ENCODE measurements at places on chromosomes 13 and 19.

GRCh38 chr13:51804295-51805172, 571 bp upstream of the DHRS12 start:
- DNase-seq = no peak

GRCh38 chr19:19539698-19540063, 1.6 kb downstream of the CILP2 start:
- no peak for DNase-seq

DNA sequence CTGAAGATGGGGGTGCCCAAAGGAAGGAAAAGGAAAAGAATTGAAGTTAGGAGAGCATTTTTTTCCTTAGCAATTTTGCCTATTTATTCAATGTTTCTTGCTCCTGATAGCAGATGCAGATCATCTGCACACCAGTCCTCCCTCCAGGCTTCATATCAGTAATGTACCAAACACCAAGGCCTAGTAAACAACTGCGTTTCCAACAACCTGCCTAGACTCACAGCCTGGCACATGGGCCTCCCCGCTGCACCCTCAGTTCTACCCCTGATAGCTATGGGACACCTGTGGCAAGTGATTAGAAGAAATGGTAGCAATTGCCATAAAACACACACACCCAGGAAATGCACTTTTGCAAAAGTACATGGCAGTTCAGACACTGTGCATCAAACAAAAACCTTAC, 30.4 kb upstream of the HMGB1 start:
- no peak for DNase-seq

GRCh38 chr13:78659732-78660494, 958 bp upstream of the OBI1 start:
- no peak for DNase-seq

DNA sequence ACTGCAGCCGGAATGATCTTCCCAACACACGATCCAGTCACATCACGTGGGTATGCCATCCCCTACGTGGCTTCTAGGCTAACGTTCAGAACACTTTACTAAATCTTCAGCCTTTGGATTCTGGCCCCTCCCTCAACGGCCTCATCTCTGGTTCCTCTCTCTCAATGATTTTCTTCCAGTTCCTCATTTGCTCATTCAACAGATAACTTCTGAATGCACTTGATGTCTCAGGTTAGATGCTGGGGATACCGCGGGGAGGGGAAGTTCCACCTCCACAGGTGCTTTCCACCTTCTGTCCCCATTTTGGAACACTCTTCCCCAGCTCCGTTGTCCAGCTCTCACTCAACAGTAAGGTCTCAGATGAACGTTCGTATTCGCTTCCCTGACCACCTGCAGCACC, 66.1 kb downstream of the ATP7B start:
- no peak for DNase-seq

GRCh38 chr19:19745496-19746285, 12.8 kb upstream of the ZNF14 start:
- no peak for DNase-seq

DNA sequence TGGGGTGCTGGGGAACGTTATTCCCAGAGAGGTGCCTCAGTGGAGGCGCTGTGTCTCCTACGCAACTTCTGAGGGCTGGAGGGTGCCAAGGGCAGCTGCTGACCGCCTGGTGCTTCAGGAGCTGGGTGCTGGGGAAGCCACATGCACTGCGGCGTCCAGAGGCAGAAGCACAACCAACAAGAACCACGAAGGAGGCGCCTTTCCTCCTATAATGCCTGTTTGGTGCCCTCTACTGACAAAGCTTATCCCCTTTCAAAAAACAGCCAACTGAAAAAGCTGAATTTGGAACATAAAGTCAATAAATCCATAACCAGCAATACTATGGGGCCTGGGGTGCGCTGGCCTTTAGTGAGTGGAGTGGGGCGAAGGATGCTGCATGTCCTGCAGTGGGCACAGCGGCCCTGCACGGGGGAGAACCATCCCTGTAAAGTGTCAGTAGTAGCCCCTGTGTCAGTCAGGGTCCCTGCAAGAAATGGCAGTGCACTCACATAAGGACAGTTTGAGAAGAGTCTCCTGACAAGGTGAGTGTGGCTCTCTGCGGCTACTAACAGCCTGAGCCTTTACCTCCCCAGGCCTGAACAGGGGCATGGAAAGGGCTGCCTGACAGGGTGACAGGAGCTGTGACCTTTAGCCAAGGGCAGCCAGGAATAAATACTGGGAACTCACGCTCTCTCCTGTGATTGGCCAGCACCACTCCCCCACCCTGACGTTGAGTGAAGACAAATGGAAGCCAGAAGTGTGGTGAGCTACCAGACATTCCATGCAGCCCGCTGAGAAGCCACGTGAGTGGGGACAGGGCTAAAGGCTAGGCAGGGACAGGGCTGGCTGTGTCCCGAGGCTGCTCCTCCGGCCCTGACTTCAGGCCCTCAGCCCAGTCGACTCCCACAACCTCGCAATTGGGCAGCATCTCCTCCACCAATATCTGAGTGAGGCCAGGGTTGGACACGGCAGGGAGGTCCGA, 4.5 kb upstream of the B3GNT8 start:
- no peak for DNase-seq

- DNase-seq = no peak
These were observed 24.8 kb upstream of the LAIR1 start for GRCh38 chr19:54389553-54389952.

DNA sequence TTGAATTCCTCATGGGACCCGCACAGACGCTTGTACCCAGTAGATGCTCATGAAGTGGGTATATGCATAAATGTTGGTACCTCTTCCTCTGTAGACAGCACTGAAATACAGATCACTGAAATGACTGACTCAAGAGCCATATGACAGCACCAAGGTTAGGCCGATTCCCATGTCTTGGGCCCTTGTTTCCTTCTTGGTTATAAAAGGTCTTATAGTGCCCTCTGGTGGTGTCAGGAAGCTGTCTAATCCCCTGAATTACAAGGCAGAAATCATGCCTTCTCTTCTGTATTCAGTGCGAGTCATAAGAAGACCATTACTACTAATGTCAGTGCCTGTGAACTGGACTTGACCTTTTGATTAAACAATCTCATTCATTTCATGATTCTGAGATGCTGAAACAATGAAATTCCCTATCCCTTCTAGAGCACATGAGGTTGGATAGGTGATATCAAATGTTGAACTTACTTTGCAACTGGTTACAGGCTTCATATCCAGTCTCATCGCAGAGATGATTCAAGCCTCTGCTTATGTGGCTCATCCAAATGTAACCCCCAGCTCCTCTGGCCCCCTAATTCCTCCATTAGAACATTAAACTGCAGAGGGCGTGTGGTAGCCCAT, 59.7 kb downstream of the SPATA13 start:
- no peak for DNase-seq

DNA sequence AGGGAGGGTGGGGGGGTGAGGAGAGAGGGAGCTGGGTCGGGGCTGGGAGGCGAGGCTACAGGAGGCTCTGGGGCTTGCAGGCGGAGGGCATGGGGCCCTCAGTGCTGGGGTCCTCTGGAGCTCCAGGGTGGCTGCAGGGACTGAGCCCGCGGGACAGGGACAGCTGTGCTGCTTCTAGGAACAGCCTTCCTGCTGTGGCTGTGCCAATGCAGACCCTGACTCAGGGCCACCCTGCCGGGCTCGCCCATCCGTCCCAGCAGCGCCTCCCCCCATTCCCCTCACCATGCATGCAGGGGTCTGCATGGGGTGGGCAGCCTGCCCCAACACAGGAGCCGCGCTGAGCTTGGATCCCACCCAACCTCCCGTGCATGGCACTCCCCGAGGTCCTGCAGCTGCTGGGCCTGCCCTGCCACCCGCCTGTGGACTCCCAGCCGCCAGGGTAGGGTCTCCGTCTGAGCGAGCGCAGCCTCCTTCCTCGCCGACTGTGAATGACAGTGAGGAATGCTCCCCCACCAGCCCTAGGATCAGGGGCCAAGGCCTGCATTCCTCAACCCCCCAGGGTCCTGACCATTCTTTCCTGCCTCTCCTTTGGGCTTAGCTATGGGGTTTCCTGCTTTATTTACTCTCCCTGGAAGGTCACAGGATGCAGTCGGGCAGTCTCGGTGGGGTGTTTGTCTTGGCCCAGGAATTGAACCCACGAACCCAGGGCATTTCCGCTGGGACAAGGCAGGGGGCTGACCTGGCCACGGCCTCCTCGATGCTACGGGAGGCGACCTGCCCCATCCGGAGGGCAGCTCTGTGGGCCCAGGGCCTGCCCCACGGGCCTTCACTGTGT, 23.4 kb downstream of the CEBPG start:
- no peak for DNase-seq

GRCh38 chr13:104510422-104510821, 1444.2 kb upstream of the SLC10A2 start:
- DNase-seq = no peak

GRCh38 chr13:102935896-102936321, 90.1 kb downstream of the ERCC5 start:
- DNase-seq = no peak

DNA sequence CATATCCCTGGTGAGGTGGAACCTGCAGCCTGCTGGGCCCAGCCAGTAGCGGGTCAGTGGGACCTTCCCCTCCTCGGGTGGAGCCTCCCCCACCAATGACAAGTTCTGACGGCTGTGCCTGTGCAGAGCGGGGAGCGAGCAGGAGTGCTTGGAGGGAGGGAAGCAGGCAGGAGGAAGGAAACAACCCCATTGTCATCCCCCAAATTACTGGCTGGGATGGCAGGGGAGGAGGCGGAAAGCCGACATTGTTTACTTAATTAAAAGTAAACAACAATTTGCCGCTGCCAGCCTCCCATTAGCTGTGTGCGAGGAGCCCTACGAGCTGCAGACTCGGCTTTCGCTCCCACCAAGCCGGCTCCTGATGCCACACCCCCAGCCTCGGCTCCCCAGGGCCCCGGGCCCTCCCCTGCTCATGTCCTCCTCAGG, 45.5 kb downstream of the LYL1 start:
- no peak for DNase-seq

DNA sequence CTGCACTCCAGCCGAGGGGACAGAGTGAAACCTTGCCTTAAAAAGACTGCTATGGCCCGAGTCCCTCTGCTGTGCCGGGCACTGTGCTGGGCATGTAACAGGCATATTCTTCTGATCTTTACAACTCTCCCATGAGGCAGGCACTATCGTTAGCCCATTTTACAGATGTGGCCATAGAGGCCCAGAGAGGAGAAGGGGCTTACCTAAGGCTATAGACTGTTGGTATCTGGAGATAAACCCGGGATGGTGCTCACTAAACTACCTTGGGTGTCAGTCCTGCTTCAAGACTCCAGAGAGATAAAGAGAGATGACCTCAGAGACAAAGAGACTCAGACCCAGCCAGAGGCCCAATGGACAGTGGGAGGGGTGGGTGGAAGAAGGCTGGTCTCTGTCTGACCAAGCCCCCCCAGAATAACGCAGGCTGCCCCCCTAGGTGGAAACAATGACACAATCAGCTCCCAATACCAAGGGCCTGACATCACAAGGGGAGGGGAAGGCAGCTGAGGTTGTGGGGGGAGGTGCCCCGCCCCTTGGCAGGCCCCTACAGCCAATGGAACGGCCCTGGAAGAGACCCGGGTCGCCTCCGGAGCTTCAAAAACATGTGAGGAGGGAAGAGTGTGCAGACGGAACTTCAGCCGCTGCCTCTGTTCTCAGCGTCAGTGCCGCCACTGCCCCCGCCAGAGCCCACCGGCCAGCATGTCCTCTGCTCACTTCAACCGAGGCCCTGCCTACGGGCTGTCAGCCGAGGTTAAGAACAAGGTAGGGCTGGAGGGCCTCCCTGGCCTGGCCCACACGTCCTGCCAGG, at the start of gene CNN1:
Gene CNN1 (plus strand): TSS at position 620 of the 805 bp plus-strand sequence. CDS start 77 bp downstream, at position 697.
- DNase-seq = no peak

GRCh38 chr13:75391432-75392100, 90.4 kb downstream of the TBC1D4 start:
- DNase-seq = no peak

DNA sequence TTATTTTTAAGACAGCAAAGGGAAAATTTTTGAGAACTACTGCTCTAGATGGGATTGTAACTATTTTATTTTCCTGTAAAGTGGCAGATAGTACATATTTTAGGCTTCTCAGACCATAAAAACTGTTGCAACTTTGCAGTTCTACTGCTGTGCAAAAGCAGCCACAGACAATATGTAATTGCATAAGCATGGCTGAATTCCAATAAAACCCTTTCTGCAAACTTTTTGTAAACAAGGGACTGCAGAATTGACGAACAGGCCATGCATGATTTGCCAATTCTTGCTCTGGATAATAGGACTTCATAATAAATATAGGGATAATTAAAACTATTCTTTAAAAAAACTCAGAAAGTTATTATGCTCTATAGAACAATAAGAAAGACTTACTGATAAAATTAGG, 149.1 kb downstream of the SLITRK5 start:
- no peak for DNase-seq

All from stimulated activated CD8-positive, alpha-beta memory T cell treated with anti-CD3 and anti-CD28 coated beads, Interleukin-4, amount 100 ng/mL, for 1 hour (primary cell).